ENCODE measurements at places on chromosomes 5 and 9. TPM values are rescaled to one million over a fixed set of nuclear protein-coding genes. Genes with fewer than 3 reads are reported as not detected.

FGF18 gene
- not detected for total RNA-seq

C8G gene
- total RNA-seq: not detected

LHX3 gene
- not detected for total RNA-seq

CKMT2 gene
- total RNA-seq: 0.28 TPM

SLC36A1 gene
- total RNA-seq: 5.7 TPM

DBH gene
- total RNA-seq: not detected

RNF208 gene
- not detected for total RNA-seq

HSD17B4 gene
- 154 TPM for total RNA-seq

HDHD3 gene
- total RNA-seq: 7.0 TPM

TLE1 gene
- total RNA-seq: 40.3 TPM

STC2 gene
- total RNA-seq: 259 TPM

CLK4 gene
- 8.2 TPM for total RNA-seq

SPATA31C1 gene
- not detected for total RNA-seq

AHRR gene
- 15.6 TPM for total RNA-seq

- DNase-seq: no peak
Observed at GRCh38 chr9:127166111-127166510, 43.7 kb upstream of the ANGPTL2 start.

- no peak for DNase-seq
Observed at GRCh38 chr5:116778032-116778431, 203.4 kb upstream of the SEMA6A start.

DNA sequence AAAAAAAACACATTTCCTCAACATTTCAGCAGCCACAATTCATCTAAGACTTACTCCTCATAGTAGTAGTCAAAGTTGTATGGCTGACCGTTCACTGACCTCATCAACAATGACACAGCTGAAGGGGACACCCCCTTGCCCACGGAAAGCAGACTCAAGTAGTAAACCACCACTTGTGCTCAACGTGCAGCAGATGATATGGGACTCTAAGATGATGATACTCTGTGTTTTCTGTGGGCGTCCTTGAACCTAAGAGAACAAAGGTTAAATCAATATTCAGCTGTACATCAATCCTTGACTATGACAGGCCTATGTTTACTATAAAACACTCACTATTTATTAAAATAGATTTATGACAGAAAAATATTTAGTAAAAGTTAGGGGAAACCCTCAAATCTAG is 71.6 kb downstream of the SETX start:
- peak; percentile 34 for DNase-seq

GRCh38 chr5:9015937-9016270 is 530.0 kb downstream of the SEMA5A start:
- DNase-seq: no peak

DNA sequence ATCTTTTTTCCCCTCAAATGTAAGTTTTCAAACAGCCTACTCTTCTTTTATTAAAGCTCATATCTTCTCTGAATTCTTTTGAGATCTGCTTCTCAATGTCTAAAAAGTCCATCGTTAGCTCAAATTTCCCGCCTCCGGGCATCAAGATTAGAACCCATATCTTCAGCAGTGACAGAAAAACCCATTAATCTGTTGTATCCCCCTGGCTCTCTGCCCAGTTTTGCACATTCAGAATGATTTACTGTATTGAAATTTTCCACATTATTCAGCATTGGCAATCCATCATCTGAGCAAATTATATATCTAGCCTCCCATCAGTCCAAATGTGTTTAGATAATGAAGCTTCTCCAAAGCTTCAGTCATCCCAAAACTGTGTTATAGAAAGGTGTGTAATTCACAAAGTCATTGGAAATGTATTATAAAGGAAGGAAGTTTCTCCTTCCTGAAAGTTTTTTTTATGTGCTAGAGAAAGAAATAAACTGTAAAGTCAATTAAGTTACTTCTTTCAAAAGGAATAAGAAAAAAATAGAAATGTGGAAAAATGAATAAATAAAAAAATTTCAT is 849.9 kb downstream of the MAT2B start:
- no peak for DNase-seq

DNA sequence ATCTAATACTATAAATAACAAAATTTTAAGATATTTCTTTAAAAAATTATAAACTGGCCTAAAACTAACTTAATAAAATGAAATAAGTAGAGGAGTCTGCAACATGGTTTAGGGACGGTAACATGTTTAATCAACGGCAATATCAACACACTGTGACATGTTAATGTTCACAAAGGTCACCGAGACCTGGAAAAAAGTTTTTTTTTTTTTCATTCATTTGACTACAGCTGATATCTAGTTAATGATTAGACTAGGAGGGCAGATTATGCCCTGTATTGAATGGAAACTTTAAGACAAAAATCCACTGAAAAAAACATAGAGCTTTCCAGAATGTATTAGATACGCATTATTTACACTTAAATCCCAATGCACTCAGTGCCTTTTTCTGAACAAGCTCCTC is 67.0 kb upstream of the CDK5RAP2 start:
- DNase-seq: no peak

DNA sequence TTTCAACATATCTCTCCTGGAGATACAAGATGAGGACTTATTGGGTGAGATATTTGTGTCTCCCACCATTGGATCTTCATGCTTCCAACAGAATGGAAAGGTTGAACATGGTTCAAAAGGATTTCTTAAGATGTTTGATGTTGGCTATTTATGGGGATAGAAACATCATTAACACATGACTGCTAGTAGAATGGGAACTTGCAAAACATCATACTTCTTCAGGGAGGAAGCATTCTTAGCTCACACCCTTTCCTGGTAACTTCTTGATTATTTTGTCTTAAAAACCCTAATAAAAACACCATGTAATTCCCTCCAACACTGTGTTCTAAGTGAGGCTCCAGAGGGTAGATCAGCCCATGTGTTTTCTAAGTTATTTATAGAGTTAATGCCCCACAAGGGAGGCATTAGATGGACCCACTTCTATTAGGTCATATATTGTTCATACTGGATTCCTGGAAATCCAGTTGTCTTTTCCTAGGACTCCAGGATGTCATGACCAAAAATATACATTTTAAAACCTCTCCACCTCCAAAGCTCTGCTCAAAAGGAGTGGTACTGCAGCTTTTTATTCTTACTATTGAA is 95.8 kb downstream of the FOXD1 start:
- DNase-seq: no peak

GRCh38 chr9:130972957-130973685 is 34.1 kb upstream of the FIBCD1 start:
- no peak for DNase-seq

GRCh38 chr5:57219386-57219785 is 45.5 kb downstream of the GPBP1 start:
- no peak for DNase-seq

- DNase-seq: peak; percentile 47
Observed at GRCh38 chr5:131587541-131587940, 47.5 kb downstream of the RAPGEF6 start.

- no peak for DNase-seq
Observed at GRCh38 chr5:54732108-54732507, 214.5 kb downstream of the SNX18 start.

DNA sequence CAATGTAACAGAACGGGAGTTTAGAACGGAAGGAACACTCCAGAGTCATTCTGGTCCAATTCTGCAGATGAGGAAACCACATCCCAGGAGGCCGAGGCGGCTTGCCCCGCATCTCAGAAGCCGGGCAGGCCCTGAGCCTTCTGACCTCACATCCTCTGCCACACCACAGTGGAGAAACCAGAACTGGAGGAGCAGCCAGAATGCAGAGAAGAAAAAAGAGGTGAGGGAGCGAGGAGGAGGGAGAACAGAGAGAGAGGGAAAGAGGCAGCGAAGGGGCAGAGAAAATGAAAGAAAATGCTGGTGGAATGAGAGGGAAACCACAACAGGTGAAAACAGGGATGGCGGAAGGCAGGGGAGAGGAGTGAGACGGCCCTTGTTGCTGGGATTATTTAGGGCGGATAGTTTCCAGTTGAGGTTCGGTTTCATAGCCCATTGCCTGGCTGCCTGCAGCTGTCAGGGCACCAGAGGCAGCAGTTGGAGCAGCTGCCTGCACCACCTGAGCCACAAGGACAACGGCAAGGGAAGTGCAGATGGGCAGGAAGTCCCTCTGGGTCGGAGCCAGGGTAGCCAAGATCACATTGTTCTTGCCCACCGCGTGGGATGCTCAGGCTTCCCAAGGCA is at the start of gene HMHB1:
HMHB1 (plus strand) TSS at position 77 of the 621 bp plus-strand sequence.
- DNase-seq: no peak

GRCh38 chr5:75234251-75234650 is 2.4 kb downstream of the ANKRD31 start:
- DNase-seq: no peak

- no peak for DNase-seq
Observed at GRCh38 chr5:31754741-31755675, 116.1 kb downstream of the PDZD2 start.

- DNase-seq: peak; percentile 6
Observed at GRCh38 chr5:82952326-82952725, 124.9 kb downstream of the TMEM167A start.

- no peak for DNase-seq
Observed at GRCh38 chr9:121574774-121575519, 75.3 kb upstream of the GGTA1 start.

- DNase-seq: no peak
Observed at GRCh38 chr9:19804431-19804830, 15.6 kb upstream of the SLC24A2 start.

DNA sequence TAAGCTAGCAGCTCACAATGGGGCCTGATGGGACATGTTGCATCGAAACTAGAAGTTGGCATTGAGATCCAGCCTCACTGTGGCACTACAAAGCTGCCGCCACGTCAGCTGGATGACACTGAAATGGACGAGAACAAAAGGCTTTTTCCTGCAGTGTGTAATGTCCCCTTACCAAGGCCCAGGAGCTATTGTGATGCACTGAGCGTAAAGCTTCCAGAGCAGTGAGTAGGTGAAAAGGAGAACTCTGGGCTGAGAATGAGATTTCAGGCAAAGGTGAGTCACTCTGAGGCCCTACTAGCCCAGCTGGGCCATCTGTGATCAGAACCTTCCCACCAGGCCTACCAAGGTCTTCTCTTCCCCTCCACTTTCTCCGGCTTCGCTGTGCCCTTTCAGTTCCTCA is 528.1 kb upstream of the KLF4 start:
- no peak for DNase-seq

- no peak for DNase-seq
Observed at GRCh38 chr5:57491369-57491965, 8.9 kb upstream of the ACTBL2 start.

DNA sequence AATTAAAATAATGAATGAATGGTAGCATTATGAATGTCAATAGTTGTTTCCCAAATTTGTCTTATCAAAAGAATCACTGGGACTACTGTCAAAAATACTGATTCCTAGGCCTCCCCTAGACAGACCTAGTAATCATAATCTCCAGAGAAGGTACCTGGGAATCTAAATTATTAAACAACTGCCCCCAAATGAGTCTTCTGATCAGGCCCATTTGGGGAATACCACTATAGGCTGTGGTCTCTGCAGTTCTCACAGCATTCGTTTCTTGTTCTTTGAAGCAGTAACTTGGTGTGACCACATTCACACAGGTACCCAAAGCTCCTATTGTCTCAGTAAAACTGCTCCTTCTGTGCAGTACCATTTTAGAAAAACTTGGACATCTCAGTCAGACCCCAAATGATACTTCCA is 230.9 kb downstream of the PIK3R1 start:
- no peak for DNase-seq

GRCh38 chr9:86614871-86615849 is 260.9 kb upstream of the TUT7 start:
- peak; percentile 70 for DNase-seq

GRCh38 chr9:120259100-120259499 is 320.9 kb downstream of the CDK5RAP2 start:
- no peak for DNase-seq

DNA sequence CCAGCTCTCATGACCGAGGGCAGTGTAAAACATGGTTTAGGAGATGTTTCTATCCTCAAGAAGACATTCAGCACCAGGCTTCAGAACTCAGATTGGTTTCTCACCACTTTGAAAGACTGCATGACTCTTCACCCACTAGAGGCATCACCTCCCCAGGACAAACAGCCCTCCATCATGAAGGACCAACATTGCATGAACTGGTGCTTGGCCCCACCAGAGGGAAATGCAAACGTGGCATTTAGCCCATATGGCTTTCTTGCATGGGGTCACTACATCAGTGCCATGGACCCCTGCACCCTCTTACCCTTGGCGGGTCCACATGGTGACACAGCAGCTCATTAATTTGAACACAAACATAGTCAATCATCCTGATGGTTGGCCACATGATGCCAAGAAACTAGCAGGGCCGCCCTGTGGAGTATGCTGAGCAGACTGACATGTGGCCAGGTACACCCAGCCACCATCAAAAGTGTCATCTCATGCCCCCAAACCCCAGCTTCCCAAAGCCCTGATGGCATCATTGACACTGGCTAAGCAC is 129.5 kb upstream of the FSTL4 start:
- DNase-seq: no peak

- DNase-seq: no peak
Observed at GRCh38 chr5:177319913-177320588, 8.4 kb upstream of the MXD3 start.

DNA sequence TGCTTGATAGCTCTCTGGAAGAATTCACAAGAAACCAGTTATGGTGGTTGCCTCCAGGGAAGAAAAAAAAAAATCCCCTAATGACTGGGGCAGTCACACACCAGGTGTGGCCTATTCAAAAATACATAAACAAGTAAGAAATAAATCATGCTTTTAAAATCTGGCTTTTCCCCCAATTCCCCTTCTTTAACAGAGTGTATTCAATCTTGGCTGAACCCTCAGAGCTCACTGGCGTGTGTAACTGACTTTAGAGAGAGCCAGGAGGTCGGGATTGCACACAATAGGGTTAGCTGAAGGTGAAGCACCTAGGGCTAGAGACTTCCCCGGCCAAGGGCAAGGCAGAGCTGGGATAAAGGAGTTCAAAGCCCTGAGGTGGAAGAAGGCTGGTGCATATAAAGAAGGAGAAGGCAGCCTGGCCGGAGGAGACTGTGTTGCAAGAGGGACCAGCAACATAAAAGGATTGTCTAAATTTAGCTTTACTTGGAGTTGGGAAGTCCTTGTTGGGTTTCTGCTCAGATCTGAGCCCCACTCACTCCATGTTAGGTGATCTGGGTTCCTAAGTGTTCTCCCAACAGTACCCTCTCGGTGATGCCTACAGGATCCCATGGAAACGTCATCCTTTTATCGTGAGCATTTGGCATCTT is 19.7 kb downstream of the FNBP1 start:
- no peak for DNase-seq

GRCh38 chr5:149424371-149425315 is 45.6 kb upstream of the IL17B start:
- no peak for DNase-seq

DNA sequence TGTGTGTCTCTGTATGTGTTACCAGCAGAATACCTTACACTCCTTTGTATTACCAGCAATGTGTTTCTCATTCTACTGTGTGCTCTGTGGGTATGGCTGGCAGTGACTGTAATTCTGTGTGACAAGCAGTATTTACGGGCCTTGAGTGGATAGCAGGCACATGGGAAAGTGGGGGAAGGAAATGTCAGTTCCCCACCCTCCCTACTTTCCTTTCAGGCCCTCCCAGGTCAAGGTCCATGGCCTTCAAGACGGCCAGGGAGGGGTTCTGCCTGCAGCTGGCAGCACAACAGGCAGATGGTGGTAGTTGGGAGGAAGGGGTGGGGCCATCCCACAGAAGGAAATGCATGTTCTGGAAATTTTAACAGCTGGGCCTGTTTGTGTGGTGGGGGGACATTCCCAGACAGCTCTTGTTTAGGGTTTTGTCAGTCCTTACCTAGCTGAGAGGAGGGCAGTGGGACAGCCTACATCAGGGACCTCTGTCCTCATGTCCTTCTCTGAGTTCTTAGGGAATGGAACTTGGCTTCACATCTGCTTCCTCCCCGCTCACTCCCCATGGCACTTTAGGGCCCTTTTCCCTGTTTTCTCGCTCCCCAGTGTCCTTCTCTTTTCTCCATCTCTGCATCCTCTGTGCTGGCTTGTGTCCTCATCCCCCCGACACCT is 14.6 kb upstream of the TNIP1 start:
- DNase-seq: no peak
